ENCODE measurements at places on chromosomes 16 and 17.

GRCh38 chr16:67013823-67014633, 14.9 kb upstream of the CBFB start:
- DNase-seq: peak; percentile 71

- no peak for DNase-seq
Measured at GRCh38 chr16:27417047-27417671, 15.2 kb downstream of the IL21R start.

DNA sequence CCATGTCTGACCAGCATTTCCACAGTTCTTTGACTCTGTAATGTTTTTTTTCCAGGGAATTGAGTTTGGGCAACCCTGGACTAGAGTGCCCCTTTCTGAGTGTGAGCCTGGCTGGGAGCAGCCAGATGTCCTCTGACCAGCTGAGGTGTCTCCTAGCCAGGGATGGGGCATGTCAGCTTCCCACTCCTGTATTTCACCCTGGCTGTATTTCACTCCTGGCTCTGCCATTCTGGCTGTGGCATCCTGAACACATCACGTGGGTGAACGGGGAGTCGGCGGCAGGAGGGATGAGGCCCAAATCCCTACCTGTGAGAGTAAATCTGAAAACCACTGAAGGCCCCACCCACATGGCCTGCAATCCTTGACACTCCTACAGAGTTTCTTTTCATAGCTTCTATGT, 31.3 kb downstream of the KDM8 start:
- no peak for DNase-seq

- no peak for DNase-seq
Measured at GRCh38 chr16:12906271-12906670, 4.9 kb downstream of the SHISA9 start.

DNA sequence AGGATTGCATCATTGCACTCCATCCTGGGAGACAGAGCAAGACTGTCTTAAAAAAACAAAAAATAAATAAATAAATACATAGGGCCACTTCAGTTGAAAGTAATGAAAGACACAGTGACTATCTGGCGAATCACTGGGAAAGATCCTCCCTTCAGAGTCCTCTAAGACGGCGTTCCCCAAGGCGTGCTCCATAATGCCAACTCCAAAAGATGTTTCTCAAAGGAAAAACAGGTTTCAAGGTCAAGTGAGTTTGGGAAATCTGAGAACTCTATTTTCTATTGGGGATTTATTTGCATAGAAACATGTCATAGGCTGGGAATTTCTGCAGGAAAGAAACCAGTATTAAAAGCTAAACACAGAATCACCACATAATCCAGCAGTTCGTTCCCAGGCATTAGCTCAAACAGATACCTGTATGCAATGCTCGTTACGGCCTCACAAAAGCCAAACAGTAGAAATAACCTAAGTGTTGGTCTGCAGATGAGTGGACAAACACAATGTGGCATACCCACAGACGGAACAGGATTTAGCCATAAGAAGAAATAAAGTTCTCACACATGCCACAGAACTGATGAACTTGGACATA, 7.9 kb downstream of the KLHDC4 start:
- no peak for DNase-seq

DNA sequence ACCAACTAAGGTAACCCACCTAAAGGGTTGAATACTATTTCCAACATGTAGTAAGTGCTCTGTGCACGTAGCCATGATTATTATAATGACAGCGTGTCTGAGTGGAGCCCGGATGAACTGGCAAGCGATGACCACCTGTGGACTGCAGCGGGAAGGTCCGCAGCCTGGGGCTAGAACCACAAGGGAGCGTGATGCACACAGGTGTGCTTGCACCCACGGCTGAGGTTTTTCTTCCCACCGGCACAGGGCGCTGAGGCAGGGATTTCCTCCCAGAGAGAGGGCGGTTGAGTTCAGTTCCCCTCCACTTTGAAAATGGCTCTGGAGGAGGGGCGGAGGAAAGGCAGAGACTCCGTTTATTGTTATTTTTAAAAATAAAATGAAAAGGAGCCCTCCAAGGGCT, 221.7 kb upstream of the HSBP1 start:
- no peak for DNase-seq

DNA sequence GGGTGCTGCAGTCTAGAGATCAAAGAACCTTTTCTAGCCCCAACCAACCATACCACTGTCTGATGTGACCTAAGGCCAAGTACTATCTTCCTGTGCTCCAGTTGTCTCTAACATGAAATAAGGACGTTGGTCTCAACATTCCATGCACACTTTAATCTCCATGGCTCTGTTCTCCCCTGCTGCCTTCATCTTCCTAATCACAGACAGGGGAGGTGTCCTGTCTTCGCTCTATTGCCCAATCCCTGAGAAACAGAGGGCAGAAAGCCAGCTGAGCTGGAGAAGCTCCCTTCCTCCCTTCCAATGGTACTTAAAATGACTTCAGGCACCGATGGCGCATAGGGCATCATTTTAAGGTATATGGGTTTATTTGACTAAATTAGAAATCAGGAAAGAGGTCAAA, 148.9 kb upstream of the GNAO1 start:
- DNase-seq: no peak

GRCh38 chr17:78063489-78063888, 65.1 kb downstream of the TMC6 start:
- no peak for DNase-seq

- DNase-seq: no peak
Measured at GRCh38 chr16:2963074-2963722, 877 bp upstream of the KREMEN2 start.

DNA sequence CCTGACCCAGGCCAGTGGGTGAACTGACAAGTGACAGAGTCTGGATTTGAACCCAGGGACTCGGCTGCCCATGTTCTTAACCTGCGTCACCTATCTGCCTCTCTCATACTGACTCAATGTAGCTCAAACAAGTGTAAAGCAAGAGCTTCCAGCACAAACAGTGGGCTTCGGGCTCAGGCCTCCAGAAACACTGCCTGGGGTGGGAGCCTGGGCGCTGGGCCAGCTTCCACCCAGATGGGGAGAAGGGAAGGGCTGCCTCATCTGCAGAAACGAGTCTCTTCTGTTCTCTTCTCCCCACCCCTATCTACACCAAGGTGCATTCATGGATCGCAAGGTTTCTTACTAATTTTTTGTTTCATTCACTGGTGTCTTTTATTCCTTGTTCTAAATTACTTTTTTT, 1.3 kb downstream of the CDRT4 start:
- DNase-seq: no peak

GRCh38 chr16:47503936-47504335, 42.8 kb downstream of the PHKB start:
- DNase-seq: peak; percentile 44

- peak; percentile 91 for DNase-seq
Measured at GRCh38 chr17:61399131-61400065, at the start of gene TBX2. Gene TBX2, plus strand, starts transcription at chr17:61399843. Its CDS starts 334 bp downstream, at chr17:61400177.

- no peak for DNase-seq
Measured at GRCh38 chr16:12361016-12361415, 384.5 kb downstream of the SNX29 start.

DNA sequence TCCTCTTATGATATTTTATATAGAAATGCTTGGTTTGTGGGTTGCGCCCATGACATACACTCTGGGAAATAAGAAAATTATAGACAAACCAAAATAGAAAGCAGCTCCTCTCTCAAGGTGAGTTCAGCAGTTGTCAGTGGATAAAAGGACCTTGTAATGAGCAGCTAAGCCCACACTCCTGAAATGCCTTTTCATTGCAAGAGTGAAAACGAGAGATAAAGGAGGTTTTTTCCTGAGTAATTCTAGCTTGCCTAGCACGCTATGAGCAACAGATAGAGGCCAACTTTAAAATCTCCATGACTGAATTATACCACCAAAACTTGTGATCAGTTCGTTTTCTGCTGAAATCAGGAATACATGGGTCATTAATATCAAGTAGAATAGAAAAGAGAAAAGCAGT, 261.8 kb upstream of the CACNG5 start:
- DNase-seq: no peak

- DNase-seq: no peak
Measured at GRCh38 chr17:3803308-3803640, 2.3 kb upstream of the ITGAE start.

- peak; percentile 93 for DNase-seq
Measured at GRCh38 chr17:57370037-57370581, 113.8 kb downstream of the MSI2 start.

- no peak for DNase-seq
Measured at GRCh38 chr17:32914181-32914580, 13.8 kb upstream of the TMEM98 start.

GRCh38 chr17:79800325-79801155, 3.7 kb upstream of the CBX8 start:
- DNase-seq: peak; percentile 77

GRCh38 chr17:9021992-9022572, 772 bp downstream of the NTN1 start:
- peak; percentile 30 for DNase-seq

- no peak for DNase-seq
Measured at GRCh38 chr16:2748757-2749455, 3.5 kb upstream of the SRRM2 start.

DNA sequence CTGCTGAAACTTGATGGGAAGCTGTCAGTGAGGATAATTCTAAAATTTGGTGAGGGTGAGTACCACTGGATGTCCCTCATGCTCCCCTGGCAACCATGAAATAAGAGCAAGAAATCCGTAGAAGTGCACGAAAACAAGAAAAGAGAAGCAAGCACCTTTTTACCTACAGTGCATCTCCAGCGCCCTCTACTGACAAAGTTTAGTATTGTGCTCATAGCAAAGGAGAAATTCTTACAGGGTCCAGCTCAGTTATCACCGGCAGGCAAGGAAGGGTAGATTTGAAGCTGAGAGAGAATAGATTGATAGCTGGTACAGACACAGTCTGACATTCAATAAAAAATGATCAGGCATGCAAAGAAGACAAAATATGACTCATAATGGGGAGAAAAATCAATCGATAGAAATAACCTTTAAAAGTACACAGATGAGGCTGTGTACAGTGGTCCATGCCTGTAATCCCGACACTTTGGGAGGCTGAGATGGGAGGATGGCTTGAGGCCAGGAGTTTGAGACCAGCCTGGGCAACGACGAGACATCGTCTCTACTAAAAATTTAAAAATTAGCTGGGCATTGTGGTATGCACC, 28.3 kb upstream of the TEX2 start:
- no peak for DNase-seq

GRCh38 chr17:78934681-78935418, 9.7 kb upstream of the TIMP2 start:
- no peak for DNase-seq

DNA sequence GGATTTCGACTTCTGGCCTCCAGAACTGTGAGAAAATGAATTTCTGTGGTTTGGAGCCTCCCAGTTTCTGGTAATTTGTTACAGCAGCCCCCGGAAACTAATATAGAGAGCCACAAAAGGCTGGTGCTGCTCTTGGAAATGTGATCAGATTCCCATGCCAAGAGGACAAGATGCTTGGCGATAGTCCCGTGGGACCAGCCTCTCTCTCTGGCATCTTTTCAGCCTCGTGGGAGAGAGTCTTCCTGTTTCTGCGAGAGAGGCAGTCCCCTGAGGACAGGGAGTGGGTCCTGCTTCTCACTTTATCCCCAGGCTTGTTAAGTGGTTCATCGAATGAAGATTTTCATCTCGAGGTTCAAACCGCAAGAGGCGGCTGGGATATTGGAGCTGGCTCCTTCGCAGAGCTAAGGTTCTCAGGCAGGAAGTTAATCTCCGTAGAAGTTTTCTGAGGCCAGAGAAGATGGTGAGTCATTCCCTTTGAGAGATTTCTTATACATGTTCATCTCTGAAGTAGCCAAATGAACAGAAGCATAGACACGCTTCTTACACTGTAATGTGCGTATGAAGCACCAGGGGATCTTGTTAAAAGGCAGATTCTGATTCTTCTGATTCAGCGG, 211.6 kb upstream of the SDK2 start:
- no peak for DNase-seq

- DNase-seq: no peak
Measured at GRCh38 chr17:12409082-12409481, 256.6 kb upstream of the MYOCD start.

DNA sequence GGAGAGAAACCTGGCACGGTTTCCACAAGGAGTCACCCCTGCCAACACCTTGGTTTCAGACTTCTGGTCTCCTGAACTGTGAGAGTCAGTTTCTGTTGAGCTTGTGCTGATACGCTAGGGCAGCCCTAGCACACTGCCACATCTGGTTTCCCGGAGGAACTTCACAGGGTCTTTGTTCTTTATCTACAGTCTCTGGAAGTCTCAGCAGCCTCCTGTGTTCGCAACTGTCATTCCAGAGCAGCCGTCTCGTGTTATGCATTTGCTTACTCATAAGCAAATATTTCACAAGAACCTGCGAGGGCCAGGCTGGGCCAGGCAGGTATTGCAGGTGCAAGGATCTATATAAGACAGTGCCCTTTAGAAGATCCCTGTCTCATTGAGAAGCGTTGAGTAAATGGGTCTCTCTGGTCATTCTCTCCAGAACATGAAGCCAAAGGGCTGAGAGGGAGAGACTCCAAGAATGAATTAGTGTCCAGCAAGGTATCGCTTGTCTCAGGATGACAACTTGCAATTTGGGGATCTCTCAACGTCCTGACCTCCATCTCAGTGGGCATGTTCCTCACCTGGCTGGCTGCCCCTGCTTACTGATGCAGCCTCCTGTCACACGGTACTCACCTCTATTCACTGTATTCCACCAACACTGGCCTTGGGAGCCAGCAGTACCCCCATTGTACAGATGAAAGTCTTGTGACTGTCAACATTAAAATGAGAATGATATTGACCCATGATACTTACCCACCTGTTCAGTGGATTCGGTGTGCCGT, 141.2 kb downstream of the WWOX start:
- no peak for DNase-seq

GRCh38 chr17:75396796-75397195, 8.7 kb downstream of the GRB2 start:
- DNase-seq: no peak

DNA sequence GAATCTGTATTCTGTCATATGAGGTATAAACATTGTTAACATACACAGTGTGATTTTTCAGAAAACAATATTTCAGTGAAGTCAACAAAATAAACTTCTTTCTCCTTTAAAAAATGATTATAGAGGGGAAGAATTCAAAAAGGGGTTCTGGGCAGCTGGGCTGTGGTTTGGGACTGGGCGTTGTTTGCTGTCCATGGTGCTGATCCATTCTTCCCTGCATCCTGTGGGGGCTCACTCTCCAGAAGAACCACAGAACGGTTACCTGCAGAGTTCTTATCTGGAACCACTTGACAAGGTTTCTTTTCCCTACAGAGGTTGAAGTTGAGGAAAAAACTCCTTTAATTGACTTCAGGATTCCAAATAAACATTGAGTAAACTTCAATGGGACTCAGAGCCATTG, 1091.0 kb downstream of the CDH8 start:
- DNase-seq: peak; percentile 1

DNA sequence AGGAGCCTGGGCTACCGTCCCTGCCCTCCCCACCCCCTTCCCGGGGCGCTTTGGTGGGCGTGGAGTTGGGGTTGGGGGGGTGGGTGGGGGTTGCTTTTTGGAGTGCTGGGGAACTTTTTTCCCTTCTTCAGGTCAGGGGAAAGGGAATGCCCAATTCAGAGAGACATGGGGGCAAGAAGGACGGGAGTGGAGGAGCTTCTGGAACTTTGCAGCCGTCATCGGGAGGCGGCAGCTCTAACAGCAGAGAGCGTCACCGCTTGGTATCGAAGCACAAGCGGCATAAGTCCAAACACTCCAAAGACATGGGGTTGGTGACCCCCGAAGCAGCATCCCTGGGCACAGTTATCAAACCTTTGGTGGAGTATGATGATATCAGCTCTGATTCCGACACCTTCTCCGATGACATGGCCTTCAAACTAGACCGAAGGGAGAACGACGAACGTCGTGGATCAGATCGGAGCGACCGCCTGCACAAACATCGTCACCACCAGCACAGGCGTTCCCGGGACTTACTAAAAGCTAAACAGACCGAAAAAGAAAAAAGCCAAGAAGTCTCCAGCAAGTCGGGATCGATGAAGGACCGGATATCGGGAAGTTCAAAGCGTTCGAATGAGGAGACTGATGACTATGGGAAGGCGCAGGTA, 762 bp downstream of the CDK12 start:
- DNase-seq: peak; percentile 53
